ENCODE measurements at places on chromosomes 13 and 19. TPM values are rescaled to one million over a fixed set of nuclear protein-coding genes. Genes with fewer than 3 reads are reported as not detected.

DNA sequence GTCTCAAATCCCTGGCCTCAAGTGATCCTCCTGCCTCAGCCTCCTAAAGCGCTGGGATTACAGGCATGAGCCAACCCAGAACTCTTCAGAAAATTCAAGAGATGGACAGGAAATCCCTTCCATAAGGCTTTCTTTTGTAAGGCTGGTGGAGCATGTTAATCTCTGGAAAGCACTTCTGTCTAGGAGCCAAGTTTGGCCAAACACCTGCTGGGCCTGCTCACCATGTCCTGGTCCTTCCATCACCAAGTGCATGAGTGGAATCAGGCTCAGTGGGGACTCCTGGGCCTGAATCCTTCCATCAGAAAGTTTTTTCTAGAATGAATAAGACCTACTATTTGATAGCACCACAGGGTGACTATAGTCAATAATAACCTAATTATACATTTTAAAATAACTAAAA is 148.0 kb downstream of the DCLK1 start:
- DNase-seq, result no peak

DNA sequence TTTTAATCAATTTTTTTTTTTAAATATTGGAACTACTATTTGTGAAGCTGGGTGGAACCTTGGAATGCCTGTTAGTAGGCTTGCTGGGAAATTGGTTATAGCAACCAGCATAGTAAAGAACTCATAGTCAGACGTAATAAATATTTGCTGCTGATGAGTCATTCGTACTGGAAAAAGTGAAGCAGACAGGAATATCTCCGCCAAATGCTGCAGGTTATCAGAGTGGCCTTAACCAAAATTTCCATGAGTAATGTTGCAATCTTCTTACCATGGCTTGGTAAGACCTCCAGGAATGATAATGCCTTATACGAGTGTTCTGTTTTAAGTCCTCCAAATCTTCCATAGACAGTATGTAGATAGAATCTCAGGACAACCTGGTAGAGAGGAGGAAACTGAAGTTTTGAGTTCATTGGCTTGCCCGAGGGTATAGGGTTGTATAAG is 34.2 kb downstream of the MBNL2 start:
- DNase-seq, result no peak

GRCh38 chr19:16133818-16134217 is 9.7 kb upstream of the HSH2D start:
- DNase-seq, result no peak

GRCh38 chr19:58519087-58519354 is 589 bp downstream of the ZBTB45 start:
- DNase-seq, result peak; percentile 69

GRCh38 chr19:46372901-46373490 is 26.1 kb downstream of the PPP5C start:
- peak; percentile 44 for DNase-seq

DNA sequence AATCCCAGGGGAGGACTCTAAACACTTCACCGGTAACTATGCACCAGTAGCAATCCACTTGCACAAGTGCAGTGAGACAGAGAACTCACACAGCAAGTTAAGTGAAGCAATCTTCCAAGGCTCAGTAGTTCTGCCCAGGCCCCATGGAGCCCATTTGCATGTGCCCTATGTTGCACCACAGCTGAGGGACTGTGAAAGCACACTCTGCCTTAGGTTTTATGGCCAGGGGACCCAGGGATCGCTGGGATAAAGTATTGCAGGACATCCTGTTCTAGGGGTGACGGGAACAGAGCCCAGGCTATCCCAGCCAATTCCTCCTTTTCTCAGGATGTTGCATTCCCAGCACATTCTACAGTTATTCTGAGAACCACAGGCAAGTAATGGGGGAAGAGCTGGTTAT is 6.0 kb upstream of the AMER2 start:
- DNase-seq, result no peak

DNA sequence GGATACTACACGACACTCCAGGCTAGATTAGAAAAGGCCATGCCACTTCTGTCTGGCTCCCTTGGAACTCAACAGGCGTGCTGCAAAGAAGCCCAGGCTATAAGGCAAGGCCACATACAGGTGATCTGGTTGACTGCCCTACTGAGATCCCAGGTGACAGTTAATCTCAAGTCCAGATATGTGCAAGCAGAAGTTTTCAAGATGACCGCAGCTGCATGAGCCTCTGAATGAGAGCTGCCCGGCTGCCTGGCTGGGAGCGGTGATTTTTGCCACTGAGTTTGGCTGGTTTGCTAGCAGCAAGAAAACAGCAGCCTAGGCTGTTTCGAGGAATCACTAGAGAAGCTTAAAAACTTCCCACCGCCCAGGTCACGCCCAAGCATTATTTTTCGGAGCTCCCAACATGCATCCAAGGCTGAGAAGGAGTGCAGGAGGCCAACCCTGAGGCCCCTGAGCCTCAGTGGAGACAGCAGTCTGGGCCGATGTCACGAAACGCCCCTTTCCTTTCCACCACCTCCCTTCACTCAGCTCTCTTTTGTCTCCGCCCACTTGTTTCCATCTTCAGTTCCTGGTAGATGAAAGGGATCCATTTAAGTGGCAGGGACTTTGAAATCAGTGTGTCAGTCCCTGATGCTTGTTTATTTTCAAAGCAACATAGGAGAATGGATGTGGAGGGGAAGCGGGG is 14.0 kb upstream of the URI1 start:
- no peak for DNase-seq

DNA sequence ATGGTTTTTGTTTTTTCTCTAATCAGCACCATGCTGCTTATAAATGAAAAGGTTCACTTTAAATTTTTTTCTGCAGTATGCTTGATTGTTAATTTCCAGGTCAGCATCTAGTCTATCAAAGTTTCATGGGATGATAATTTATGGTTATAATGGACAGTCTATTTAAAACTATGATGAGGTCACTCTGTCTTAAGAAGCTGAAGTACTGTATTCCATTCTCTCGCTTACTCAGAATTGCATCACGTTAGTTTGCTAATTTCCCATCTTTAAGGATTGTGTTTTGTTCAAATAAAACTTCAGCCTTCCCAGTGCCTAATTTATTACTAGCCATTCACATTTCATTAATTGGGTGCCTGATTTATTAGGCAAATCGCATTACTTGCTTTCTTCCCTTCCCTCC is 94.3 kb downstream of the GPC6 start:
- no peak for DNase-seq

LHB gene
- total RNA-seq, result not detected

PEAK3 gene
- total RNA-seq, result 0.28 TPM

GAS6 gene
- total RNA-seq, result 36.5 TPM

CERS1 gene
- total RNA-seq, result 0.08 TPM

DNA sequence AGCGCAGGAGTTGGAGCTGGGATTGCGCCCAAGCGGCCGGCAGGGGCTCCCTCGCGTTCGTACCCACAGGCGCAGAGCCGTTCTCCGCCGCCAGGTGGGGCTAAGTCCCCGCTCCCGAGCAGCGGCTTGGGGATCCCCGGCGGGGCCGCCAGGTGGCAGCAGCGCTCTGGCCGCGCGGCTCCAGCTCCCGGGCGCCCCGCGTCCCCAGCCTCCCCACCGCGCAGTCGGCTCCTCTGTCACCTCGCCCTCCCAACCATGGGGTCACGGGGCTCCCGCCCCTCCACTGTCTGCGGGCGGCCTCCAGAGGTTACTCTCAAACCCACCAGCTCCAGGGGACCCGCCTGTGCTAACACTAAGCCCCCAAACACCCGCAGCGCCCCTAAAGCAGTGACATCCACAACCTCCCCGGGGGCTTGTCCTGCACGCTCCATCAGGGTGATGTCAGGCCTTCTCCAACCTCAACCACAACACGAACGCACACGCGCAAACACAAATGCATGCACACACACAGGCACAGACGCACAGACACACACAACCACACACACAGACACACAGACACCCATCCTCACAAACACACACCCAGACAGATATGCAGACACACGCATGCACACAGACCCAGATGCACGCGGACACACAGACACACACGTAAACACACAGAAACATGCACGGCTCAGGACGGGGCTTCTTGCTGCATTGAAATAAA is 18.4 kb upstream of the KCTD15 start:
- DNase-seq, result peak; percentile 87

ZNF471 gene
- 1.3 TPM for total RNA-seq

ZNF611 gene
- 4.3 TPM for total RNA-seq

ANGPTL4 gene
- total RNA-seq, result 64.2 TPM

UGGT2 gene
- 7.3 TPM for total RNA-seq

DNA sequence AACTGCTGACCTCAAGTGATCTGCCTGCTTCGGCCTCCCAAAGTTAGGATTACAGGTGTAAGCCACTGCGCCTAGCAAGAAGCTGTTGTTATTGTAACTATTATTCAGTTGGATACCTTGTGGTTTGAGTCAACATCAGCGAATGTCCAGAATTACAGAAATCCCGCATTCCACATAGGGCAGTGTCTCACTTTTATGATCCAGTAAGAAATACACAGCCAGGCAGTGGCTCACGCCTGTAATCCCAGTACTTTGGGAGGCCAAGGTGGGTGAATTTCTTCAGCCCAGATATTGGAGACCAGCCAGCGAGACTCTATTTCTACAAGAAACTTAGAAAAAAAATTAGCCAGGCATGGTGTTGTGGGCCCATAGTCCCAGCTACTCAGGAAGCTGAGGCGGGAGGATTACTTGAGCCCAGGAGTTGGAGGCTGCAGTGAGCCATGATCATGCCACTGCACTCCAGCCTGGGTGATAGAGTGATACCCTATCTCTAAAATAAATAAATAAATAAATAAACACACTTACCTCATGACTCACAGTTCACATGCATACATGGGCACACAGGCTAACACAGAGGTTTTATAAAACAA is 43.8 kb downstream of the SPTBN4 start:
- DNase-seq, result no peak

GRCh38 chr19:15287496-15287895 is 44.8 kb downstream of the BRD4 start:
- DNase-seq, result no peak

DNA sequence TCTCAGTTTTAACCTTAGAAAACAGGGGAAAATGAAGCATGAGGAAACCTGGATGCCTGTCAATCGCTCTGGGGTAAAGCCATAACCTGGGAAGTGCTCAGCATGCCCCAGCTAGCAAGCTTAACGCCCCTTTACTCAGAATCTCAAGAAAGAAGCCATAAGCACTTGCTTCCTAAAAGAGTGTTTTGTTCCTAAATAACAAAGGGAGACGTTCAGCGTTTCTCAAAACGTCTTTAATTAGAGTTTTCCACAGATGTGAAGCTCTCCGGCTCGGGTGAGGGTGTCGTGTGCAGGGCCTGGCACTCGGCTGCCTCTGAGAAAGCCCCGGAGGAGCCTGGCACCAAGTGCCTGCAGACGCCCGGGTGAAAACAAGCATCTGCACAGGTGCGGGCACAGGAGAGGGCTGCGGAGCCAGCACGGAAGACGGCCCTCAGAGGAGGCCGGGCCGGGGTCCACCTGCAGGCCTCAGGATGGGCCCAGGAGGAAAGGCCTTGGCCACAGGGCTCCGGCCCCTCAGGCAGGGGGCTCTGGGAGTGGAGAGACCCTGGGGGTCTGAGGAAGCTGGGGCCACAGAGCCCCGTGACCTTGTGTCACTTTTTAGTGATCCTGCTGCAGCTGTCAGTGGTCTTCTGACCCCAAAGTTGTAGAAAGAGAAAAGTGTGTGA is 6.2 kb downstream of the GAS6 start:
- DNase-seq, result no peak

NRTN gene
- 16.7 TPM for total RNA-seq

DNA sequence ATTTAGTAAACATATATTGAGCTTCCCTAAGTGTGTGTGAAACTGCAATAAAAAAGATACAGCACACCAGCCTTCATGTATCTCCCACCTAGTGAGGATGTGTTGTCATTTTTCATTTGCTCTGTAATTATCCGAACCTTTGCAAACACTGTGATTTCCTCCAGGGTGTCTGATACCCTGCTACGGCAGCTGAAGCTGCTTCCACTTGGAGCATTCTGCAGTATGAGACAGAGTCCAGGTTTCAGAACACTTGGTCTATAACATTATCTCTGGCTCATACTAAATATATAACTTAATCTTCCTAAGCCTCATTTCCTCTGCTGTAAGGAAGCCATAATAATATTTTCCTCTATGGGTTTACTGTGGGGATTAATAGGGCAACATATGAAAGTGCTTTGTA is 1338.1 kb upstream of the SLC10A2 start:
- DNase-seq, result no peak

- no peak for DNase-seq
Observed at GRCh38 chr19:17183858-17184321, 31.3 kb upstream of the USE1 start.

NLRP8 gene
- not detected for total RNA-seq

DNA sequence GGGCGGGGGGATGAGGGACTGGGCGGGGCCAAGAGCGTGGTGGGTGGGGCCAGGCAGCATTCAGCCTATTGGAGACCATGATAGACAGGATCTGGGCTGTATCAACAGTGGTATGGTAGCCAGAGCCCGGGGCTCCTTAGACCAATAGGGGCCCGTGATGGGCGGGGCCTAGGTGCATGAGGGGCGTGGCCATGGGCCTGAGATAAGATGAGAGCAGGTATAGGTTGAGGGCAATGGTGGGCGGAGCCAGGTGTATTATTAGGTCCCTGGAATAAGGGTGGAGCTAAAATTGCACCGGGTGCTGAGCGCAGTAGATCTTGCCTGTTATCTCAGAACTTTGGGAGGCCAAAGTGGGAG is 5.3 kb downstream of the ABCA7 start:
- no peak for DNase-seq

DNA sequence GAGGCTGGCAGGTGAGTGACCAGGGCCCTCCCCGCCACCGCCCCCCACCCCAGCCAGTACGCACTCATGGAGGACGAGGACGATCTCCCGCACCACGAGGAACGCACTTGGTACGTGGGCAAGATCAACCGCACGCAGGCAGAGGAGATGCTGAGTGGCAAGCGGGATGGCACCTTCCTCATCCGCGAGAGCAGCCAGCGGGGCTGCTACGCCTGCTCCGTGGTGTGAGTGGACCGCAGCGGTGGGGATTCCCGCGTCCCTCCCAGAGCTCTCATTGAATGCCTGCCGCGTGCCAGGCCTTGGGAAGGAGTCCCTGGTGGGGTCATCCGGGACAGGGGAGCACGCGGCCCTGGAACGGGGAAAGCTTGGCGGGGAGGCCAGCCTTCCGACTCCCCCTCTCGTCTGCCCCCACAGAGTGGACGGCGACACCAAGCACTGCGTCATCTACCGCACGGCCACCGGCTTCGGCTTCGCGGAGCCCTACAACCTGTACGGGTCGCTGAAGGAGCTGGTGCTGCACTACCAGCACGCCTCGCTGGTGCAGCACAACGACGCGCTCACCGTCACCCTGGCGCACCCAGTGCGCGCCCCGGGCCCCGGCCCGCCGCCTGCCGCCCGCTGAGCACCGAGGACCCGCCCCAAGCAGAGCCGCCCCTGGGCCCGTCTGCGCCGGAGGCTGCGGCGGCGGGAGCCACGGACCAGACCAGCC is 4.8 kb upstream of the IFI30 start:
- no peak for DNase-seq

All from left lobe of liver (tissue), 2 donors.